Immature natural killer cell (primary cell): ENCODE measurements at places on chromosomes 11 and 22.

GRCh38 chr11:44575288-44575672, 9.8 kb downstream of the CD82 start:
- no peak overlapping the region for H3K27ac ChIP-seq
- no peaks in the 10 kb centered on the region for H3K36me3 ChIP-seq
- peaks cover 17% of the 10 kb centered on the region for H3K4me1 ChIP-seq
- DNase-seq: no peak

GRCh38 chr11:119486691-119487259, 63.8 kb upstream of the THY1 start:
- no peaks in the 10 kb centered on the region for H3K4me1 ChIP-seq
- peaks cover 8% of the 10 kb centered on the region for H3K27me3 ChIP-seq
- no peaks in the 10 kb centered on the region for H3K36me3 ChIP-seq
- H3K4me3 ChIP-seq: no peak overlapping the region

DNA sequence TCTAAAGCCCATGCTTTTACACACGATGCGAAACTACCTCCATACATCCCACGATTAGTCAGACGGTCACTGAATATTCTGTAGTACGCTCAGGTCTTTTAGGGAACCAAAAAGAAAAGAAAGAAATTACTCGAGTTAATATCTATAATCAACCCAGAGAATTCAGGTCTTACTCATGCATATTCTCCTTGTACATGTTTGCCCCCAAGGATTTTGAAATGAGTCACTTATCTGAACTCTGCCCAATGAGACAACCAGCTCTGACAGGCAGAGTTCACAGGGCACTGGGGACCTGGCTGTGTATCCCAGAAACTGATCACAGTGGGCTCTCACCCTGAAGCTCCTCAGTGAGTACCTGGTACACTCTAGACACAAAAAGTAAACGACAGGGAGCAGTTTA, 29.2 kb downstream of the RASSF10 start:
- H3K4me1 ChIP-seq: no peaks in the 10 kb centered on the region
- H3K27me3 ChIP-seq: peaks cover 21% of the 10 kb centered on the region
- no peak overlapping the region for H3K4me3 ChIP-seq
- DNase-seq: no peak

DNA sequence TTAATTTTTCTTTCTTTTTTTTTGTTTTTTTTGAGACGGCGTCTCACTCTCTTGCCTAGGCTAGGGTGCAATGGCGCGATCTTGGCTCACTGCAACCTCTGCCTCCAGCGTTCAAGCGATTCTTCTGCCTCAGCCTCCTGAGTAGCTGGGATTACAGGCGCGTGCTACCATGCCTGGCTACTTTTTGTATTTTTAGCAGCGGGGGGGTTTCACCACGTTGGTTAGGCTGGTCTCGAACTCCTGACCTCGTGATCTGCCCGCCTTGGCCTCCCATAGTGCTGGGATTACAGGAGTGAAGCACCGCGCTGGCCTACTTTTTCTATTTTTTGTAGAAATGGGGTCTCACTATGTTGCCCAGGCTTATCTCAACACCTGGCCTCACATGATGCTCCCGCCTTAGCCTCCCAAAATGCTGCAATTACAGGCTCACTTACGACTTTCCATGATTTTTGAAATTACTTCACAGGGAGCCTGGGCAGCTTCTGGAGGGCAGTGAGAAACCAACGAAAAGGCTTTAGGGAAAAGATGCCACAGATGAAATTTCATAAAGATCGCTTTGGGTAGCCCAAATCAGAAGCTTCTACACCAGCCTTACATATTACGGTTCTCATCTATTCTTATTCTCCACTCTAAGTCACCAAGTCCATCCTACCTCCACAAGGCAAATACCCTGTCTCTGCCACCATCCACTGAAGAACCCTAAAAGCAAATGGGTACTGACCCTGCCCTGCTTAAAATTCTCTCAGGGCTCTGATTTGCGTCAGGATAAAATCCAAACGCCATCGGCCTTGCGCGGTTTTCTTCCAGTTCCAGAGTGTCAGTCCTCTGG, 866 bp upstream of the RRM1 start:
- H3K36me3 ChIP-seq: peaks cover 9% of the 10 kb centered on the region
- peak overlapping the region; percentile 98 for H3K4me3 ChIP-seq
- peaks cover 40% of the 10 kb centered on the region for H3K27me3 ChIP-seq
- H3K27ac ChIP-seq: peak overlapping the region; percentile 97
- no peak for DNase-seq
- H3K4me1 ChIP-seq: peaks cover 57% of the 10 kb centered on the region

- no peaks in the 10 kb centered on the region for H3K27me3 ChIP-seq
- H3K4me1 ChIP-seq: no peaks in the 10 kb centered on the region
- no peak for DNase-seq
- H3K27ac ChIP-seq: no peak overlapping the region
- peaks cover 5% of the 10 kb centered on the region for H3K36me3 ChIP-seq
- H3K4me3 ChIP-seq: no peak overlapping the region
Observed at GRCh38 chr22:35472488-35472887, 68.1 kb upstream of the RASD2 start.

GRCh38 chr11:68168694-68169093, 44.4 kb downstream of the KMT5B start:
- H3K4me1 ChIP-seq: no peaks in the 10 kb centered on the region
- H3K36me3 ChIP-seq: peaks cover 40% of the 10 kb centered on the region
- no peak for DNase-seq

DNA sequence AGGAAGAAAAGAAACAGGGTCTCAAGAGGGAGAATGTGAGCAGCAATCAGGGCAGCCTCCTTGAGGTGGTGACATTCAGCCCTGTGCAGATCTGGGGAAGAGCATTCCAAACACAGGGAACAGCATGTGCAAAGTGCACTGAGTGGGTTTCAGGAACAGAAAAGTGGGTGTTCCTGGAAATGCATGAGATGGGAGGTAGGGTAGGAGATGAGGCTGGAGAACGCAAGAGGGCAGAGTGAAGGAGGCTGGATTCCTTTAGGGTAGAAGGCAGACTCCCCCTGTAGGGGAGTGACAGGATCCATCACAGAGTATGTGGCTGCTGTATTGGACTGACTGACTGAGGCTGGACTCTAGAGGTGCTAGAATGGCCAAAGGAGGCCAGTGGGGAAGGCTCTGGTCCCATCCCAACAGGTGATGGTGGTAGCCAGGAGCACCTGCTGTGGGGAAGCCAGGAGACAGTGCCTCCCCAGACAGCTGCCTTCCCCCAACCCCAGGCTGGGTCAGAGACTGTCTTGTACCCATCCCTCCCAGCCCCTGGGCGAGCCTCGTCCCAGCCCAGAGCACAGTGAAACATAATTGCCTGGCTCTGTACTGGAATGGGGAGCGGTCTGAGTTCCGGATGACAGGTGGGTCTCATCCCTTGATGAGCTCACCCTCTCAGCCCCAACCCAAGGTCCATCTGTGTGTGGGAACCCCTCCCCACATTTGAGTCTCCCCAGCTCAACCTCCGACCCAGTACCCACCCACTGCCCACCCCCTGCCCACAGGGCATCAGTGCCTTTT, 419.4 kb downstream of the MN1 start:
- H3K4me1 ChIP-seq: no peaks in the 10 kb centered on the region
- no peaks in the 10 kb centered on the region for H3K36me3 ChIP-seq
- H3K27me3 ChIP-seq: peaks cover 4% of the 10 kb centered on the region
- no peak overlapping the region for H3K27ac ChIP-seq
- no peak overlapping the region for H3K4me3 ChIP-seq
- DNase-seq: no peak

DNA sequence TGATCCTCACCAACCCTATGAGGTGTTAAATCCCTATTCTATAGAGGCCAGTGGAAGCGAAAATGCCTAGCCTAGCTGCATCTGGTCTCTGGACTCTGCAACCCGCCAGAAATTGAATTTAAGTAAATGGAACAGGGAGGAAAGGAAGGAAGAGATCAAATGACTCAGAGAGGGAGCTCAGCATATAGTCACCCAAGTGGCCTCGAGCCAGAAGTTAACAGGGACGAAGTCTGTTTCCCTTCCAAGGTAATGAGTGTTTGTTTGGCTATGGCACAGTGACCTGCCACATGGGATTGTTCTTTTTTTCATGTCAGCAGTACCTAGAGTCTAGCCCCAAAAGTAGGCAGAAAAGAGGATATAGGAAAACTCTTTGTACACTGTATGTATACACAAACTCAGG, 66.3 kb downstream of the PAK1 start:
- no peaks in the 10 kb centered on the region for H3K27me3 ChIP-seq
- no peak overlapping the region for H3K27ac ChIP-seq
- H3K36me3 ChIP-seq: peaks cover 6% of the 10 kb centered on the region
- peaks cover 32% of the 10 kb centered on the region for H3K4me1 ChIP-seq

- DNase-seq: no peak
- H3K36me3 ChIP-seq: no peaks in the 10 kb centered on the region
- peaks cover 4% of the 10 kb centered on the region for H3K27me3 ChIP-seq
Observed at GRCh38 chr22:44459041-44459440, 39.0 kb downstream of the RTL6 start.

DNA sequence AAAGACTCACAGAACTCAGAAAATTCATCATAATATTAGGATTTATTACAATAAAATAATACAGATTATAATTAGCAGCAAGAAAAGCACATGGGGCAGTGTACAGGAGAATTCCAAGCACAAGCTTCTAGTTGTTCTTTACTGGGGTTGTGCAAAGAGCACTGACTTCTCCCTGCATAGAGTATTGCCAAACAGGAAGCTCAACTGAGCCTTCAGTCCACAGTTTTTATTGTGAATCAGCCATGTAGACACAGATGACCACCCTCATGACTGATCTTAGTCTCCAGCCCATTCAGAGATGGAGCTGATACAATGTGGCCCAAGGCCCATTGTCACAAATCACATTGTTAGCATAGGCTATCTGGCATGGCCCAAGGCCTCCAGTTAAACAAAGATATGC, 798.9 kb downstream of the KCNA4 start:
- no peak for DNase-seq
- no peaks in the 10 kb centered on the region for H3K4me1 ChIP-seq
- no peak overlapping the region for H3K27ac ChIP-seq
- H3K4me3 ChIP-seq: no peak overlapping the region
- H3K36me3 ChIP-seq: no peaks in the 10 kb centered on the region

DNA sequence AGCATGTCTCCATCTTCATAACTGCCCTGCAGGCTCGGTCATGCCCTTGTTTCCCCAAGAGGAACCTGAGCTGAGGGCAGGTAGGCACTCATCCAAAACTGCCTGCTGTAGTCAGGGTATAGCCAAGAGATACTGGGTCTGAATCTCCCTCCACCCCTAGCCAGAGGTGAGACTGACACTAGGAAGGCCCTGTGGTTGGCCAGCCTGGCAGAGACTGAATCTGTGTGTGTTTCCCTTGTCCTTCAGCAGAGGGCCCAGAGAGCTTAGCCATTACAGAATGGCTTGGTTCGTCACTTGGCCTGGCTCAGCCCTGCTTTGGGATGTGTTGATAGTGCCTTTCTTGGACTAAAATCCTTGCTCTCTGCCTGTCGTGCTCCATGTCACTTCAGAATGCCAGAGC, 79.3 kb upstream of the SUSD2 start:
- DNase-seq: no peak
- H3K36me3 ChIP-seq: peaks cover 25% of the 10 kb centered on the region
- no peak overlapping the region for H3K4me3 ChIP-seq
- no peak overlapping the region for H3K27ac ChIP-seq
- no peaks in the 10 kb centered on the region for H3K4me1 ChIP-seq
- peaks cover 3% of the 10 kb centered on the region for H3K27me3 ChIP-seq
